Effector memory CD8-positive, alpha-beta T cell (primary cell): ENCODE measurements at places on chromosomes 13 and 19.

GRCh38 chr13:73061876-73062275, 3.1 kb downstream of the KLF5 start:
- DNase-seq: no peak

GRCh38 chr13:83086088-83086487, 796.2 kb downstream of the SLITRK1 start:
- DNase-seq: no peak

- DNase-seq: no peak
Observed at GRCh38 chr13:111213964-111214726, 99.0 kb downstream of the ARHGEF7 start.

DNA sequence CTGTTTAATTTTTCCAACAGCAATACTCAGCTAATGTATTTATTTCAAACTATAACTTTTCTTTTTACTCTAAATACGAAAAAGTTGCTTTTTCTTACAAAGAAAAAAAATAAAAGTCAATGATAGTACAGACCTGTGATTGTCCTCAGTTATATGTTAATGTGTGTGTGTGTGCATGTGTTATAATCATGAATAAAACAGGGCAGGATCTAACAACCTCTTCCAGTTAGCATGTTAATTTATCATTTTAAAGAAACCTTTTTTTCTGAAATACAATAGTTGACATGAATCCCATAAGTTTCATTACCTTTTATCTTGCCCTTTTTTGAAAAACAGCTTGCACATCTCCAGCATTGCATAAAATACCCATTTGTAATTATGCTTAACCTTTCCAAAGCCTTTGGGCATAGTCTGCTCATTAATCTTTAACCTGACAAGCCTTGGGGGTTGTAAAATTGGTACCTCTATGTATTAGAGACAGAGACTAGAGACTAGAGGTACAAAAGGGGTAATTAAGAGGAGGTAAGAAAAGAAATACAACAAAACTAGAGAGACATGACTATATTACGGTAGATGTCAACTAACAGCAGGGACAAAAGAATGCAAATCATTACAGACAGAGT, 828.1 kb downstream of the OLFM4 start:
- DNase-seq: no peak

DNA sequence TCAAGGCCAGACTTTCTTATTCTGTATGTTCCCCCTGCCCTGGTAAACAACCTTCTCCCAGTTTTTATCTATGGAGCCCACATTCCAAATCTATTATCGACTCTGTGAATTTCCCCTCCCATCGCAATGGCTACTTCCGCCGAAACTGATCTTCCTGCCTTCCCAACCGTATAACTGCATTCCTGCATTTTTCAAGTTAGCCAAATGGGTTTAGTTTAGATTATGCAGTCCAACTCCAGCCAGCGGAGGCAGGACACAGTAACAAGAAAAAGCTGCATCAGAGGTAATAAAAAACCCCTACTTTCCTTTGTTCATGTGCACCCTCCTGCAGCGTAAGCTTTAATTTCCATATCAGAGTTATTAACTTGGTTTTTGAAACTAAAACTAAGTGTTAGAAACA, 112.2 kb upstream of the ZNF91 start:
- DNase-seq: no peak

GRCh38 chr13:94128430-94128829, 351.1 kb downstream of the DCT start:
- DNase-seq: no peak

- DNase-seq: no peak
Observed at GRCh38 chr19:14135985-14136508, 342 bp downstream of the ASF1B start.

GRCh38 chr13:46620029-46620428, 67.1 kb downstream of the LRCH1 start:
- no peak for DNase-seq

DNA sequence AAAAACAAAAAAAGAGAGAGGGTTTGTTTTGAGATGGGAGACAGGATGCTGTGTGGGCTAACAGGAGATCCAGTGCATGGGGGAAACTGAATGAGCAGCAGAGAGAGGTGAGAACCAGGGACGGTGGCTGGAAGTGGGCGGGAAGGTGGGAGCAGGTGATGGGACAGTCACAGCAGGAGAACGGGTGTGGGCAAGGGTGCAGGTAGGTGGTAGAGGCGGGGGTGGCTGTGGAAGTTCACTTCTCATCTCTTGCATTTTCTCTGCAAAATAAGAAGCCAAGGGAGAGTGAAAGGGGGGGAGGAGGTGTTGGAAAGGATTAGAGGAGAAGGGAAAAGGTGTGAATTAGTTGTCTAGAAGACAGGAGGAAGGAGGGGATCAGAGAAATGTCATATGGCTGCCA, 21.9 kb downstream of the FBXO17 start:
- no peak for DNase-seq

GRCh38 chr13:27403203-27403678, 21.2 kb upstream of the GTF3A start:
- no peak for DNase-seq

DNA sequence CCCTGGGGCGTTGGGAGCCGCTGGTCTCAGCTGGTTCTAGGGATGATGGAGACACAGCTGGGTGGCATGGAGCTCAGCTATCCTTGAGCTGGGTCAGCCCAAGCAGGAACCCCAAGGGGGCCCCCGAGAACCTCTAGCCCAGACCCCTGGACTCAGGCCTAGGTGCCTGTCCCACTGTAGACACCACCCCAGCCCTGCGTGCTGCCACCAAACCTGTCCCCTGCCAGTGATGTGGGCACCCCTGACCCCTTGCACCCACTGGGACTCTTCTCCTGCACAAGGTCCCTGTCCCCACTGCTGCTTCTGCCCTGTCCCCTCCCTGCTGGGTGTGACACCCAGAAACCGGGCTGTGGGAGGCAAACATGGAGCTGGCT, 26.8 kb downstream of the CEBPA start:
- DNase-seq: no peak

GRCh38 chr19:18119013-18119716, 21.6 kb downstream of the MAST3 start:
- no peak for DNase-seq

GRCh38 chr19:43984687-43985000, 656 bp downstream of the ZNF155 start:
- no peak for DNase-seq

- DNase-seq: no peak
Observed at GRCh38 chr13:107734891-107735625, 480.3 kb downstream of the LIG4 start.

DNA sequence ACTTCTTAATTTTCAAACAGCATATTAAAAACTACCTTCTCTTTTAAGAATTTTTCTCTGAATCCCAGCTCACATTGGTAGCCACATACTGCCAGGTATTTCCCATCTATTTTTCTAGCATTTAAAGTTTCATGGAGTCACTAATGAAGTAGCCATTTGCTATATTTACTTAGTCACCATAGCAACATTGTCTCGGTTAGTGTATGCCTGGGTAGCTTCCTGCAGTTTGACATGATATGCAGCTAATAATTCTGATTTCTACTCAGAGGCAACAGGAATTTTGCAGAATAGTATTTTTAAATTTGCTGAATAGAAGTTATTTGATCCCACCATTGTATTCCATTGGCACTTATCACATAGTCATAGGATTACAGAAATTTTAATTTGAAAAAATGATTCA, 30.9 kb upstream of the KCTD4 start:
- no peak for DNase-seq

- no peak for DNase-seq
Observed at GRCh38 chr19:44795398-44795987, 13.4 kb upstream of the BCAM start.

DNA sequence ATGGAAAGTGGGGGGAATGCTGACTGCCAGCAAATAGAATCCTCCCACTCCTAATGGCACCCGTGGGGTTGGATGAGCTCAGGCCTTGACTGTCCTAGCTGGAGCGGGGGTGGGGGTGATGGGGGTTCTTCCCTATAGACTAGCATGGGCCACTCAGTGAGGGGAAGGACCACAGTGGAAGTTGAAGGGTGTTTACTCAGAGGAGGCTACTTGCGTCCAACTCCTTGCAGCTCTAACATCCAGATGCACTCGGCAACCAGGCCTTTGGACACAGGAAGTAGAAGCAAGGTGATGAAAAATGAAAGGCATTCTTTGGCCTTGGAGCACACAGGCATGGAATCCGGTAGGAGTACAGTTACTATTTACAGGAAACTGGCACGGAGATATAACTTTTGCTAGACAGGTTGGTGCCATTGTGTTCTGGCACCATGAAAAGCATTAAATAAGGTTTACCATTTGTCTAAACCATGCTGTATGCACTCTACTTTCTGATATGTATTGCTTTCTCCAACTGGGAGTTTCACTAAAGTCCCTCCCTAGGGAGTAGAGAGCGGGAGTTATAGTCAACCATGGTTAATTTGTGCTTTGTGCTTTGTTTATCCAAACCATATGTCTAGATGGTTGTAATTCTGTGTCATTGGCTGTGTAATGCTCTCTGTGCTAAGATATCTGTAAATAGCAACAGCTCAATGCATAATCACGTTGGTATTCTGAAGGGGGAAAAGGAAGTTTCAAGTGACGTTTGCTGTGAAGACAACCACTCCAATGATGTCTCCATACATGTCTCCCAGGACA, 125.3 kb downstream of the TSHZ3 start:
- no peak for DNase-seq

DNA sequence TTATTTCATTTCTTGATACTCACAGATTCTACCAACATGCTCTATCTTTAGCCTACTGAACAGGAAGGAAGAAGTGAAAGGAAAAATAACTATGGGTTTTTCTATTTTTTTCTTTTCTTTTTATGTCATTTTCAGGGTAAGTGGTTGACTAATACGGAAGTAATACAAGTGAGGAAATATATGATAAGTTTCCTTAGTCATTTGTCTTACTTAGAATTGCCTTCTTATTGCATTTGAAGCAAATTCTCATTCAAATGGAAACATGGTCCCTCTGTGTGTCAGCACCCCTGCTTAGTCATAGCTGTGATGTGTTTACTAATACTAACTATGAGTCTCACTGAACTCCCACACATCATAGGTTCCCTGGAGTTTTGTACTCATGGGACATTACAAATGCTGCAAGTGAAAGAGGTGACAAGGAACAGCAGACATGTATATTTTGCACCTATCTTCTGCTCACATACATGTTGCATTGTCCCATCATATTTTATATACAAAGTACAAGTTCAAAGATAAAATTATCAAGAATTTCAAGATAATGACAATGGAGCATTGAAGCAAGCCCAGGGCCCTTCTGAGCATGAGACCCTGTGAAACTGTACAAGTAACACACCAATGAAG, 60.1 kb downstream of the DCT start:
- DNase-seq: no peak
